ENCODE measurements at places on chromosomes 1 and 21. TPM values are rescaled to one million over a fixed set of nuclear protein-coding genes. Genes with fewer than 3 reads are reported as not detected.
A peak's percentile ranks its signal among the peaks of the same experiment; 100 is the strongest.

OR2T35 gene
- not detected for total RNA-seq

KRTAP27-1 gene
- total RNA-seq: not detected

DNA sequence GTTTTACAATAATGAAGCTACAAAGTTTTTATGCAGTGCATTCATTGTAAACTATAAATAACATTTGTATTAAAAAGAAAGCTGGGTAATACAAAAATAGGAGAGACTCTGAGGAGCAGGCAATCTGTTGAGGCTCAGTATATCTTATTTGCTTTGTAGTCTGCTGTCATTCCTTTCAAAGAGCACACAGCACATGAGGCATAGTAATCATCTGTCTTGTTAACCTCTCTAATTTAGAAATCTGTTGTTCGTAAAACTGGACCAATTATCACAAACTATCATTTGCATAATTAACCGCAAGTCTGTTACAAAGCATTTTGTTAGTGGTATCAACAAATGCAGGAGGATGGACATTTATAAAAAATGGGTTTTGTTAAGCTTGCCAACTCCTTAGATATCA lies 51.0 kb downstream of the SELENOF start:
- DNase-seq: no peak

GRCh38 chr1:119324198-119324597 lies 44.4 kb upstream of the HAO2 start:
- DNase-seq: no peak

GRCh38 chr1:94036730-94037129 lies 84.2 kb downstream of the ABCA4 start:
- DNase-seq: no peak

DNA sequence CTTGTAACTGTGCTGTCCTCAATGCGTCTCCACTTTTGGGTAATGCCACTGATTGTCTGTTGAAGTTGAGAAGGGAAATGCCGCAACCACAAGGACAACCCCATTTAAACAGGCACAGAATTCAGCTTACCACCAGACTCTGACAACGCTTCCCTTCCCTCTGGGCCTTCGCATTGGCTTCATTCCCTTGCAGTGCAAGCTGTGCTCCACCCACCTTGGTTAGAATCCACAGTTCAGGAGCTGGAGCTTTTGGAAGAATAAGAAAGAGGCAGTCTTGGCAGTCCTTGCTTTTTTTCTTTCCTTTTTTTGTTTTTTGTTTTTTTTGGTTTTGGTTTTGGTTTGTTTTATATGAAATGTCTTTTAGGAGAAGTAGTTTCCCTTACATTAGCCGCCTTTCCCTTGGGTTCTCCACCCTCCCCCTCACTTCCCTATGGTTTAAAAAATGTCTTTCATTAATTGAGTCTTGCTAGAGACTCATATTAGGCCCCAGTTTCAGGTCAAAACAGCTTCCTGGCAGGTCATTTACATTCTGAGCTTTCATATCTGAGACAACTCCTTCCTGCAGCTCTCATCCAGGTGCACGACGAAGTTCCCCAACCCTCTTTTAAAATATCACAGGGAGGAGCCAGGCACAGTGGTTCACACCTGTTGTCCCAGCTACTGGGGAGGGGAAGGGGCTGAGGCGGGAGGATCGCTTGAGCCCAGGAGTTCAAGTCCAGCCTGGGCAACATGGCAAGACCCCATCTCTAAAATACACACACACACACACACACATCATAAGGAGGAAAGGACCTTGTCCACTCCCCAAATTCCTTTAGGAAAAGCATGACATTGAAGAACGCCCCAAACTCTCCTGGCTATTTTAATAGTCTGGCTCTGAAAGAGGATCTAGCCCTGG lies 20.7 kb upstream of the LAX1 start:
- DNase-seq: no peak

GRCh38 chr21:42923553-42924432 lies 1.6 kb downstream of the ERVH48-1 start:
- DNase-seq: peak; percentile 70

GRCh38 chr1:174870319-174870718 lies 129.4 kb upstream of the CACYBP start:
- DNase-seq: no peak

Data from kidney epithelial cell (primary cell).